Erythroblast (primary cell): ENCODE measurements at places on chromosomes 13 and 19.

DNA sequence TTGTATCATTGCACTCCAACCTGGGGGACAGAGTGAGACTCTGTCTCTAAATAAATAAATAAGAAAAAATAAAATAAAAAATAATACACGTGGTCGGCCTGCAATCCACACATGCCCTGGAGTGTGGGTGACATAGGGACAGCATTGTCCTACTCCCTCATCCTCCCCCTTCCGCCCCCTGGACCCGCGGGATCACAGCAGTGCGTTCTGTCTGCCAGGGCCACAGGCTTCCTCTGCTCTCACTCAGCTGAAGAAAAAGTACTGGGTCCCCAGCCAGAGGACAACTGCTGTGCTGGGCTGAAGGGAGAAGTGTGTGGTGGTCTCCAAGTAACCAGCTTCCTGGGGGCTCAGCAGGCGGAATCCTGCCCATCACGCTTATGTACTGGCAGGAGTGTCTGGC, 6.3 kb downstream of the BCAT2 start:
- no peak for DNase-seq

DNA sequence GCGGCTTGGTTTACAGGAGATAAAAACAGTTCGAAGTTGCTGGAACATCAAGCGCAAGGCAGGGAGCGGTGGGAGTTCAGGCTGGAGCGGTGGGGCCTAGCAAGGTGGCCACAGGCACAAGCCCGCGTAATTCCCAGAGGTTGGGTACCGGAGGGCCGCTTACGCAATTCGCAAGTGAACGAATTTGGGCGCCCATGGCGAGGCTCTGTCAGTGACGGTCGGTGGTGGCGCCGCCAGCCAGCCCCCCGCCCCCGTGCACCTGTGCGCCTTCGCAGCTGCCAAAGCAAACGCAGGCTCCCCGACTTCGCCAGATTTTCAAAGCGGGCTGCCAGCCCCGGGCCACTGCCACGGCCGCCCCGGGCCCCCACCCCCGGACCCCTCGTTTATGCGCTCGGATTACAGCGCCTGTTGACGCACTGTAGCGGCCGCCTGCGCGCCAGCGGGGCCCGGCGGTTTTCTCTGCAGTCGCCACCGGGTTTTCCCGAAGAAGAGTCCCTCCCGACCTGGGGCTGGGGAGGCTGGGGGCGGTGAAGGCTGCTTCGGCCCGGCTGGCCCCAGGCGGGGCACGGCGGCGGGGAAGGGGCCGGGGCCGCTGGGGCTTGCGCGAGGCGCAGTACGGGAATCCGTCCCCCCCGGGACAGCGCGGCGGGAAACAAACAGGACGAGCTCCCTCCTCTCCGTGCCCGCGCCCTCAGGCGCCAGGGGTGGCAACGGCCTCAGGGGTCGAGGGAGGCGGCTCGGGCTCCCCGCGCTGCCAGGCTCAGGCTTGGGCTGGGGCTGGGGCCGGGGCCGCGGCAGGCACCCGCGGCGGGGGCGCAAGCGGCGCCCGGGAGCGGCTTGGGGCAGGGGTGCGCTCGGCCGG, 709 bp downstream of the N4BP2L1 start:
- peak; percentile 68 for DNase-seq

DNA sequence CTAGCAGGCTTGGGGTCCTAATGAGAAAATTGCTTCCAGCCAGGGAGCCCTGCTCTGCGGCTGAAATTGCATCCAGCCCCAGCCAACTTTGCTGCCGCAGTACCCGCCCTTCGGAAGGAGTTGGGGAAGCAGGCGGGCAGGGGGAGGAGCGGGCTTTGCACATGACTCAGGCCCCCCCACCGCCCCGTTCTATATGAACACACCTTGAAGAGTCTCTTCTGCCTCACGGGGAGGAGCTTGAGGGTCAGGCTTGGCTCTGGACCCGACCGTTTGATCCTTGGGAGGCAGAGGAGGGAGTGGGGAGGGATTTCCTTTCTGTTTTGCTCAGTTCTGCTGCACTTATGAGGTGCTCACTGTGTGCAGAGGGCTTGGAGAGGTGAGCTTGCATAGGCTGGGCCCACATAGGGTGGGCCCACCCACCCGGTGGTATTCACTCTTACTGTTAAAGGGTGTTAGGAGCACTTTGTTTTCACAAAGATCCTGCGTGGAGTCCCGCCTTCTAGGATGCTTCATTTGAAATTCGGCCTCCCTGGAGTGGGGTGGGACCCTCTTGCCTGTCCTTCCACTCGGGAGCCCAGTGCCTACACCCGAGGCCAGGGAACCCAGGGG, 46.5 kb downstream of the LYL1 start:
- no peak for DNase-seq

- DNase-seq: no peak
These were observed 14.4 kb downstream of the MYO16 start for GRCh38 chr13:108643646-108644353.

DNA sequence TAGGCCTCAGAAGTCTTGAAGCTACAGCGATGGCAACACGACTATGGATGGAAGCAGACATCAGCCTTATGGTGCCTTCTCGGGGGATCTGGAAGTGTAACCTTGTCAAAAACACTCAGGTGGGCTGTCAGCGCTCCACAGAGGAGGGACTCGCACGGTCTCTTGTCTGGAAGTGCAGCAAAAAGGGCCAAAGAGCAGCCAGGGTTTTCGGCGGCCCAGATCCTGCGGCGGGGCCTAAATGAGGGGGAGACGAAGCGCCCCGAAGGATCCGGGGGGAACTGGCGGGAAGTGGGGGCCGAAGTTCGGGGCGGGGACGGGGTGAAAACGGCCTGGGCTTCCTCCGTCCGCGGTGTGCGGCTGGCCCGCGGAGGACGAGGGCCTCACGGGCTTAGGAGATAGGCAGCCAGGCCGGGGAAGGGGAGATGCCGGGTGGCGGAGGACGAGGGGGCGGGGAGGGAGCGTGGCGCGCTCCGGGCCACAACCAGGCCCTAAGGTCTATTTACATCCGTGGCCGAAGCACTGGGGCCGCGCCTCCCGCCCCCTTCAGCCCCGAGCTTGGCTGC, 637 bp downstream of the RANBP3 start:
- DNase-seq: no peak

GRCh38 chr13:112695121-112695520, 5.3 kb downstream of the ATP11A start:
- no peak for DNase-seq

GRCh38 chr13:94192431-94192975, 287.0 kb downstream of the DCT start:
- peak; percentile 23 for DNase-seq

- DNase-seq: peak; percentile 45
These were observed 310.9 kb downstream of the ZNF536 start for GRCh38 chr19:30682999-30683536.

DNA sequence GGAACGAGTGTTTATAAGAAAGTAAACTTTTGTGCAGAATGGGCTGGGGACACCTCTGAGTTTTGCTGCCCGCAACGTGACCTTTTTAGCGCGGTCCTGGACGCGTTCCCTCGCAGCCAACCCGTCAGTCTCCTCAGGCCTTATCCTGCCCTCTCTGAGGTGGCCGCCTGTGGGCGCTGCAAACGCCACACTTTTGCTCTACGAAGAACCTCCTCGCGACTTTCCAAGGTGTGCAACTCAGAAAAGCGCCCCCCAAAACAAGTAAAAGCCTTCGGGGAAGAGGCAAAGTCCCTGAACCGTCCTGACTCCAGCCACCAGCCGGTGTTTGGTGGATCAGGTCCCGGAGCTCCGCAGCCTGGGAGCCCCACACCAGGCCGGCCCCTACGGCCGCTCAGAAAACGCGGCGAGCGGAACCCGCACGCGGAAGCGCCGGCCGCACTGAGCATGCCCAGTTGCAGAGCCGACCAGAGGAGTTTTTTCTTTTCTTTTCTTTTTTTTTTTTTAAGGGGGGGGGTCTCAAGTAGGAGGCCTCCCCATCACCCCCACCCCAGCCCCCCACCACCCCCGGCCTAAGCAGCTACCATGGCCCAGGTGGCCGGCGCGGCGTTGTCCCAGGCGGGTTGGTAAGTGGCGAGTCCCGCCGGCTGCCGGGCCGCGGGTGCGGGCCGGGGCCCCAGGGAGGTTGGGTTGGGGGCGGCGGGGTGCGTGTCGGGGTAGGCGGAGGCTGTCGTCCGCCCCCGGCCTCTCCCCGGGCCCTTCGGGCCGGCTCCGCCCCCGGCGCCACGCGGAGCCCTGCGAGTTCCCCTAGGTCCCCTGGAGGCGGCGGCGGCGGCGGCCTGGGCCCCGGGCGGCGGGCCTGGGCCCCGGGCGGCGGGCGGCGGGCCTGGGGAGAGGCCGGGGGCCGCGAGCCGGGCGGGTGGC, at the start of gene TDRD3:
TSS of gene TDRD3 (plus strand) at position 438 of the 921 bp plus-strand sequence. CDS start at position 583, 145 bp downstream.
- peak; percentile 94 for DNase-seq

DNA sequence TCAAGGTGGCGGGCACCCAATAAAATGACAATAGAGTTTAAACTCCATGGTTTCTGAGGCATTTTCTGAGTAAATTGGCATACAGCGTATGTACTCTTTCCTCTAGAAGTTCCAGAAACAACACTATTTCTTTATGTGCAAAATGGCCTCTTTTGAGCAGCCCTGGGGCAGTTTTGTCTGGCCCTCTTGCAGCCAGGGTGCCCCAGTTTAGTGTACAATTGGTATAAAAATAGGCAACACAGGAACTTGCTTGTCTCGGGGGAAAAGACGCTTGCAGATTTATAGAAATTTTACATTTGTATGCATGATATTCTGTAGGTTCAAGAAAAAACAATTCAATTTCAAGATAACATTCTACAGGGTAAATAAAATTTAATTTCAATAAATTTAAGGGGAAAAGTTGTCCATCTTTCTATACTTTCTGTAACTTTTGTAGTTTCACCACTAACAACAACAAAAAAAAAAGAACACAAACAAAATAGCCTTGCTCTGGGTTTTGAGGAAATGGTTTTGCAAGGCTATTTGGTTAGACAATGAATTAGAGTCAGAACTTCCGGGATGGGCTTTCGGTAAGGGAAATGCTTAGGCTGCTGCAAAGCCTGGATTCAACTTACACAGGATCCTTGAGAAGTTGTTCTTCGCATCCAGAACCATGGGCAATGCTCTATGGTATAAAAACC, 45.3 kb downstream of the LRCH1 start:
- DNase-seq: no peak

DNA sequence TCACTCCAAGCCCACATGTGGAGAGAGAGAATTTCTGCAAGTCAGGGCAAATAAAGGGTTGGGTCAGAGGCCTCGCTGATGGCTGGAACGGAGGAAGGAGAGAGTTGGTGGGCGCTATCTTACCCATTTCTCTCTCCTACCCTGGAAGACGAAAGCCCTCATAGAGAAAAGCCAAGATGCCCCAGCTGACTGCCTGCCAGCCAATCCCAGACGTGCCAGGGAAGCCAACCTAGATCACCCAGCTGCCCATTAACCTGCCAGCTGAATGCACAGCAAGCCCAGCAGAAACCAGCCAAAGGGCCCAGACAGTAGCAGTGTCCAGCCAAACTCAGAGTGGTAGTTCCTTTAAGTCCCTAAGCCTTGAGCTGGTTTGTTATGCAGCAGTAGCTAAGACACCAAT, 167.0 kb upstream of the ZNF507 start:
- no peak for DNase-seq

- DNase-seq: no peak
These were observed 140.6 kb upstream of the FRY start for GRCh38 chr13:31890946-31891345.

DNA sequence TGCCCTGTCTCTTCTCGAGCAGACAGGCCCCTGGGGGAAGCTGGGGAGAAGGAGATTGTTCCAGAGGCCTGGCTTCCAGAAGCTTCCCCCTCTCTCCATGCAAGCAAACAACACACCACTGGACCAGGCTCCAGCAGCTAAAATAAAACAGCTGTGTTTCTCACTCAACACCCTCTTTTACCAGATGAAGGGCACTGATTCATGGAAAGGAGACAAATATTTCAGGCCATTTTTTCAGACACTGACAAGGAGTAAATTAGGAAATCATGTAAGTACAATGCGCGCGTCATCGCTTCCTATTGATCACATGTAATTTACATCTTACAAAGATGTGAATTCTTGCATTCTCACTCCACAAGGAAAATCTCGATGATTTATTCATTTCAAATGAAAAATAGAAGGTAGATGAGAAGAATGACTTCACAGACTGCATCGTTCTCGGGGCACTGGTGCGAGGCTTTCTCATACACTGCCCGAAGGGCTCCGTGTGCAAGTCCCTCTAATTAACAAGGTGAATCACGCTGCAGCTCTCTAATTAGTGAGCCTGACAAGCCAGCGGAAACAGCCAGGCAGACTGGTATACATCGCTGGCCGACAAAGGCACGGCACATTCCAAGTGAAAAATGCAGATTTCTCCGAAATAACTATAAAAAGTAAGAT, 153.6 kb downstream of the KCTD15 start:
- DNase-seq: no peak

DNA sequence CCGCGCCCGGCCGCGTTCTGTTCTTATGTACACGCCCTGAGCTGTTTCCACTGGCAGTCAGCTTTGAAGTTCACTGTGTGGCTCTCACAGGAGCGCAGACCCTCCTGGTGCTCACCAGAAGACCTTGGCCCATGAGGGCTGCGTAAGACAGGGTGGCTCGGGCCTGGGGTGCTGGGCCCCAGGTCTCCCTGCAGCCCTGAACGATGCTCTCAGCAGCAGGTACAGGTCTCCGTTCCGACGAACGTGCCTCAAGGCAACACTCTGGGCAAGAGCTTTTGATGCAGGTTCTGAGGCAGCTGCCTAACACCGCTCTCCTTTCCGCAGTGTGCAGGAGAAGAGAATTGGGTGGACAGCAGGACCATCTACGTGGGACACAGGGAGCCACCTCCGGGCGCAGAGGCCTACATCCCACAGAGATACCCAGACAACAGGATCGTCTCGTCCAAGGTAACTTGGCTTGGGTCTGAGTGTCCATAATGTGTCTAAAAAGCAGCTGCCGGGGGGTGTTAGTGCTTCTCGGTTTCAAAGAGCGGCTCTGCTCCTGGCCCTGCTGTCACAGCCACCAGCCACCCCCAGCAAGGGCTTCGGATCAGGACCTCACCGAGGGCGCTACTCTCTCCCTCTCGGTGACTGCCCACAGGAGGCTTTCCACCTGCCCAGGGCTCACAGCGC, 95.1 kb downstream of the ATP11A start:
- DNase-seq: no peak

- no peak for DNase-seq
These were observed 5.8 kb downstream of the ZNF444 start for GRCh38 chr19:56146904-56147303.

- DNase-seq: no peak
These were observed 798 bp upstream of the COX6B2 start for GRCh38 chr19:55355213-55355821.

DNA sequence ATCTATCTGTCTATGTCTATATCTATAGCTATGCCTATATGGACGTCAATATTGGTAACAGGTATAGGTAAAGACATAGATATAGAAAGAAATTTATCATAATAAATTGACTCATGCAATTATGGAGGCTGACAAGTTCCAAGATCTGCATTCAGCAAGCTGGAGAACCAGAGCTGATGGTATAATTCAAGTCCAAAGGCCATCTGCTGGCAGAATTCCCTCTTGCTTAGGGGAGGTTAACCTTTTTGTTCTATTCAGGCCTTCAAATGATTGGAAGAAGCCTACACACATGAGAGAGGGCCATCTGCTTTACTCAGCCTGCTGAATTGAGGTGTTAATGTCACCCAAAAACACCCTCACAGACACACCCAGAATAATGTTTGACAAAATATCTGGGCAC, 10.8 kb downstream of the RASL11A start:
- no peak for DNase-seq
